ENCODE measurements at places on chromosomes 13 and 19.

- DNase-seq = no peak
Measured at GRCh38 chr13:102367836-102368235, 34.0 kb downstream of the FGF14 start.

- DNase-seq = no peak
Measured at GRCh38 chr13:23867027-23867491, 22.1 kb downstream of the MIPEP start.

GRCh38 chr13:34748596-34748995, 193.5 kb upstream of the NBEA start:
- no peak for DNase-seq

- no peak for DNase-seq
Measured at GRCh38 chr13:107842562-107843180, 372.7 kb downstream of the LIG4 start.

DNA sequence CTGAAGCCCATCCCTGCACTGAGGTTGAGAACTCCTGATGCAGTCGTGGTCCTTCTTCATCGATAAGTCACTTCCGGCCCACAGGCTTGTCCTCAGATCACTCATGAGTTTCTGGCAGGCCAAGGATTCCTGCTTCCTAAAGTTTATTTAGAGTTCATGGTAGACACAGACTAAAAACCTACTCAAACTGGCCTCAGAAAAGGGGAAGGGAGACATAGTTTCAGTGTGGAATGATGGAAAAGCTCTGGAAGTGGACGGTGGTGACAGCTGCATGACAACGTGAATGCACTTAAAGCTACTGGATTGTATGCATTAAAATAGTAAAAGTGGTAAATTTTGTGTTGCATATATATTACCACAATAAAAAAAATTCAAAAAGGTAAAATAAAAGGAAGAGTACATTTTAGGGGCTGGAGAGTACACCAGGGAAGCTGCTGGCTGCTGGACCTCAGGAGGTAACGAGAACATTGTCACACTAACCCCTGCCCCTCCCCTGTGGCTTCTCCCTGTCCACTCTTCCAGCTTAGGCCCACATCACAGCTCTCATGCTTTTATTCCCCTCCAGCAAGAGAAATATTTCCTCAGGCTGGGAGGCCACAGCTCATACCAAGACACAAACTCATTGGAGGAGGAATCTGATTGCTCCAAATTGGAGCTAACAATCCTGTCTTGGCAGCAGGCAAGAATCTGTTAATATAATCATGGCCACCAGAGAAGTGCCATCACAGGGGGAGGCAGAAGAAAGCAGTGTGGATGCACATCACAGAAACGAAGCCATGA, 741.0 kb downstream of the UQCRFS1 start:
- DNase-seq = no peak

- no peak for DNase-seq
Measured at GRCh38 chr19:12648088-12648487, 18.5 kb downstream of the MAN2B1 start.

DNA sequence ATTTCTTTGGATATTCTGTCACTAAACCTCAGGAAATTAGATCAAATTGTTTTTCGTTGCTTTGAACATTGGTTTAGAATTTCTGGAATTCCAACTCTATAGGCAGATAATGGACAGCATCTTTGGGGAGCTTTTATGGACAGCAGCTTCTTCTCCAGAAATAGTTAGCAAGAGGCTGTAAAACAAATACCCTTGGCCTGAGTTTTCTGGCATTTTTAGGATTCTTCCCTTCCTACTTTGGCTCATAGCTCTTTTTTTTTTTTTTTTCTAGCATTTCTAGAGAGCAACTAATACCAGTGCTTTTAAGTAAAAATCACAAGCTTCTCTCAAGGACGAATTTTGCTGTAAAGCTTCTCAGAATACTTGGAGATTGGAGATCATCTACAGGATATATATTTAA, 169.8 kb upstream of the SPRY2 start:
- DNase-seq = no peak

- no peak for DNase-seq
Measured at GRCh38 chr19:4441994-4442818, 15.4 kb downstream of the UBXN6 start.

- no peak for DNase-seq
Measured at GRCh38 chr19:4472174-4472974, at the start of gene HDGFL2. HDGFL2 (plus strand) TSS chr19:4472297; CDS start chr19:4472351, 54 bp downstream.

GRCh38 chr13:74288361-74288911, 154.2 kb upstream of the KLF12 start:
- DNase-seq = peak; percentile 7

GRCh38 chr19:41299046-41299754, 10.8 kb upstream of the CCDC97 start:
- no peak for DNase-seq

- no peak for DNase-seq
Measured at GRCh38 chr19:4376028-4376670, 24.2 kb downstream of the SH3GL1 start.

GRCh38 chr19:4488496-4488895, 16.4 kb downstream of the HDGFL2 start:
- no peak for DNase-seq

DNA sequence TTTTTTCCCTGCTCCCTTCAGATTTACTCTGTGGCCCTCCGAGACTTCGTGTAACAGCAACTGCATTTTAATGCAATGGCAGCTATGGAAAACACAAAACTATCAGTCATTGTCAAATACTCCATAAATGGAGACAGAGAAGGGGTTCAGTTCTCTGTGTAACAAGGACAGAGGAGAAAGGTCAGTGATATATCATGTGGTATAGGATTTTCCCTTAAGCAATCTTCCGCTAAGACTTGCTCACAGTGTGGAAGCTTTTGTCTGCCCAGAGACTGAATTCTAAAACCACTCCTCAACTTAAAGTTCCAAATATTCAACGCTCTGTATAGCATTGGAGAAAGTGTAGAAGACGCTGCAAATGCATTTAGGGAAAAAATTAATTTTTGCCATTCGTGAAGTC, 111.3 kb upstream of the EDNRB start:
- DNase-seq = no peak

- no peak for DNase-seq
Measured at GRCh38 chr19:38035515-38036495, 128.8 kb downstream of the SIPA1L3 start.

GRCh38 chr13:40388617-40389016, 277.8 kb downstream of the FOXO1 start:
- DNase-seq = peak; percentile 88

Data from CD4-positive, alpha-beta T cell (primary cell).